ENCODE measurements at places on chromosomes 1 and 21.

- no peak for DNase-seq
Observed at GRCh38 chr21:45546636-45547544, 4.7 kb upstream of the SLC19A1 start.

GRCh38 chr1:58500043-58500442 is 46.5 kb downstream of the OMA1 start:
- DNase-seq = no peak

- no peak for DNase-seq
Observed at GRCh38 chr1:5393603-5394002, 598.6 kb downstream of the NPHP4 start.

GRCh38 chr1:115717541-115717940 is 51.0 kb downstream of the CASQ2 start:
- DNase-seq = peak; percentile 4
